Immature natural killer cell (primary cell): ENCODE measurements at places on chromosomes 5 and 9. TPM values are rescaled to one million over a fixed set of nuclear protein-coding genes. Genes with fewer than 3 reads are reported as not detected.
A peak's percentile ranks its signal among the peaks of the same experiment; 100 is the strongest.

DNA sequence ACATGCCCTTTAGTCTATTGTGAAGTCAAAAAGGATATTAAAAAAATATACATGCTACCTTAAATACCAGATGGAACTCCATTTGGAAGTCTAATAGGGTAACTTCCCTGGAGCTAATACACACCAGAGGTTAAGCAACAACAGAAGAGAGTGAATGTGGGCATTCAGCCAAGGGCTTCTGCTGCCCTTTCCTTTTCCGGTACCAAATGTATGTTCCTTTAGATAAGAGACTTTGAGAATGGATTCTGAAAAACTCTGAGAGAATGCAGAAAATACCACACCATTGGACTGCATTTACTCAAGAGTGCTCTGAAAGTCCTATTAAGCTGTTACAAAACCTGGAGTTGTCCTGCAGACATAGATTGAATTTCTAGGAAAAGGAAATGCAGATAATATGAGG lies 23.8 kb upstream of the TRPM3 start:
- no peak for DNase-seq

Gene KCNV2
- polyA plus RNA-seq, result not detected

DNA sequence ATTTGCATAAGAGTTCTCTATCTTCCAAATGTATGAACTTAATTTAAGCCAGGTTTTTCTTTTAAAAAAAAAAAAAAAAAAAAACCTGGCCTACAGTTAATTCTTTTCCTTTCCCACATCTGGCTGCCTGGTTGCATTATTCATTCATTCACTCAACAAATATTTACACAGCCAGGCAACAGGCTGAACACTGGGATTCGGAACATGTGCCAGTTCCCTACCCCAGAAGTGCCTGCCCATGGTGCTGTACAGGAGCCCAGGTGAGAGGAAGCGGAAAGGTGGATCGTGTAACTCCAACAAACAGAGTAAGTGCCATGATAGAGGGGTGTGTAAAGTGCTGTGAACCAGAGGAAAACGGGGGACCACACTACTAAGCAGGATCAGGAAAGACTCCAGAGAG lies 93.6 kb downstream of the CDK5RAP2 start:
- no peak for DNase-seq

GRCh38 chr9:113657765-113658544 lies 194.4 kb downstream of the RGS3 start:
- peak; percentile 75 for DNase-seq
